A549 treated with GW870086 at 1 μM for 4 hours (cell line): ENCODE measurements at places on chromosomes 3 and 15. TPM values are rescaled to one million over a fixed set of nuclear protein-coding genes. Genes with fewer than 3 reads are reported as not detected.

Gene MYO5C
- total RNA-seq = 5.9 to 7.8 TPM (median 7.4 TPM) in 5 replicates

Gene ESYT3
- total RNA-seq = 0.54 to 0.94 TPM (median 0.70 TPM) in 5 replicates

Gene WDR5B
- 2.9 to 3.9 TPM (median 3.5 TPM) in 5 replicates for total RNA-seq

Gene RBM5
- total RNA-seq = 31.0 to 33.5 TPM (median 33.0 TPM) in 5 replicates

Gene ATP13A4
- total RNA-seq = not detected in 5 replicates

Gene SLC6A1
- total RNA-seq = 0.03 TPM in 1 of 5 replicates, not detected in the others
